ENCODE measurements at places on chromosomes 12 and 14.

DNA sequence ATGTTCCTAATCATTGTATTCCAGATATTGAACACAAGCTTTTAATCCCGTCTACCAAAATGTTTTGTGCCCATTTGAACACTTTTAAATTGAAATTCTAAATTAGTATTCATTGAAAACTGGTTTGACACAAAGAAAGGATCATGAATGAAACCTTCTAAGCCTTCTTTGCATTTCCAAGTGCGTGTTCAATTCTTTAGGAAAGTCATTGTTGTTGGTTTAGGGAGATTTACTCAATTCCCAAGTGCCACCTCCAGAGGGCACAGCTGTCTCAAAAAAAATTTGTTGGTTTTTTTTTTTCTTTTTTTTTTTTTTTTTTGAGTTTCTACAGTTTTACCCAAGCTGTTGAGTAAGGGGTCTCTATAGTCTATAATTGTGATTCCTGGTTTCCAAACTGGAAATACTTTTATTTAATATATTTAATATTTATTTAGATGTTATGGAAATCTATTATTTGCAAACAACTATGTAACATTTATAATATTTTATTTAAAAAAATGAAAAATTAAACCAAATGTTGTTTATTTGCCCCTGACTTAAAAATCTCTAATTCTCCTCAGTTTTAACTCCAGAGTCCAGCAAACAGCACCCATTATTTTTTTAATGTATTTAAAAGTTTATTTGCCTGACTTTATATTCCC lies 79.9 kb downstream of the NEDD1 start:
- DNase-seq = no peak

DNA sequence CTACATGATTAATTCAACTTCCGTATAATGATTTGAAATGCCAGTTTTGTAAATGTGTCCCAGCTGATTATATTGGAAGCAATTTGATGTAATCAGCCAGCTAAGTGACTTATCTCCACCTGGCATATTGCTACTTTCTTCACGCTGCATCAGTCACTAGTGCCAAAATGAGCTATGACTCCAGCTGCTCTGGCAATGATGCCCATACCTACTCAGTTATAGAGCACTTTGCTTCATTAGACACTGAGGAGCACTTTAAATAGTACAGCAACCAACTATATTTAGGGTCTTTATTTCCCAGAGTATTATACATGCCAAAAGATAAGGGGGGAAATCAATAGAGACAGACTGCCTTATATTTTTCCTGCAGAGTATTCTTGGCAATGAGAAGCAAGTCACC lies 67.9 kb upstream of the LIN7A start:
- no peak for DNase-seq

DNA sequence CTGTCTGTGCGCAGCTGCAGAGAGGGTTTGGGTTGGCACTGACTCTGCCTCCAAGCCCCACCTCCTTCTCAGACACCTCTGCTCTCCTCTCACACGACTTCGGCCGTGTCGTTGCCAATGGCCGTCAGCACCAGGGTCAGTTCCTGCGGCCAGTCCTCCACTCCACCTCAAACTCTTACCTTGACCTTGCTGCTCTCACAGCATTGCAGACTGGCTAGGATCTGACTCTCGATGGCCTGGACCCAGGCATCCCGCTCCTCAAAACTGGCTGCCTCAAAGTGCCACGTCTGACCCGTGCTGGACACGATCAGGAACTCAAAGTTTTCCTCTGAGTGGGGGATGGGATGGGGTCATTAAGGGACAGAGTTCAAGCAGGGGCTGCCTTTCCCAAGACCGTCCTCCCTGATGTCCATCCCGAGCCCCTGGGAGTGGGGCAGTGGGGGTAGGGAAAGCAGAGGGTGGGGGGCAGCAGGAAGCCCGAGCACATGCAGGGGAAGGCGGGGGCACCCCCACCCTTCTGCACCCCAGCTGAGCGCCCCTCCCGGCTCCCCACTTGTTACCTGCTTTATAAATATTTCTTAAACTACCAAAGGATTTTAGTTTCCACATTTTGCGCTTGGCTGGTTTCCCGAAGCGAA lies 10.7 kb downstream of the AGAP2 start:
- DNase-seq = no peak

DNA sequence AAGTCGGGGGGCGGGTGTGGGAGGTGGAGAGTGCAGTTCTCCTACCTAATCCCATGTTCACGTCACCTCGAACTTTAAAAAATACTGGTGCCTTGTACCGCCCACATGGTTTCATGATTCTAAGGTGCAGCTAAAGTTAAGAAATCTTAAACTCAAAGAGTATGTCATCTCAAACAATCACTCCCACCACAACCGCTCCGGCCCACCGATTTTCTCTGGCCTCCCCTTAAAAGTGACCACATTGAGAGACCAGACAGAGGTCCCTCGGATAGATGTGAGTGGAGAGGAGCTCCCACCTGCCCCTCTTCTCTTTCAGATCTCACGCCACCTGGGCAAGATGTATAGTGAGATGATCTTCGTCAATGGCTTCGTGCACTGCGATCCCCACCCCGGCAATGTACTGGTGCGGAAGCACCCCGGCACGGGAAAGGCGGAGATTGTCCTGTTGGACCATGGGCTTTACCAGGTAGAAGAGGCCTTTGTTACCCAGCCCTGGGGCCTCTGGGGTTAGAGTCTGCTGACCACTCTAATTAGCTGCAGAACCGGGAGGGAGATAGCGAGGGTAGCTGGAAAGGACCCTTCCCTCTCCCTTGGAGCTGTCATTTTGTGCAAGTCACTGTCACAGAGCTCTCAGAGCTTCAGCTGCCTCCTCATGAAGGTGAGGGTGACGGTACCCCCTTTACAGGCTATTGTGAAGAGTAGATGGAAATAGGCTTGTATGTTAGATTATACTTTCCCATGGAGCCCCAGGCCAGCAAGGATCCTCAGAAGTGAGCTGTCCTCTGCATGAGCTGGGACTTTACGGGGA lies 124.4 kb downstream of the ADCK1 start:
- no peak for DNase-seq

- DNase-seq = no peak
Observed at GRCh38 chr12:60201891-60202290, 606.1 kb downstream of the SLC16A7 start.

GRCh38 chr14:64705381-64706118 lies 1.3 kb downstream of the PLEKHG3 start:
- no peak for DNase-seq

DNA sequence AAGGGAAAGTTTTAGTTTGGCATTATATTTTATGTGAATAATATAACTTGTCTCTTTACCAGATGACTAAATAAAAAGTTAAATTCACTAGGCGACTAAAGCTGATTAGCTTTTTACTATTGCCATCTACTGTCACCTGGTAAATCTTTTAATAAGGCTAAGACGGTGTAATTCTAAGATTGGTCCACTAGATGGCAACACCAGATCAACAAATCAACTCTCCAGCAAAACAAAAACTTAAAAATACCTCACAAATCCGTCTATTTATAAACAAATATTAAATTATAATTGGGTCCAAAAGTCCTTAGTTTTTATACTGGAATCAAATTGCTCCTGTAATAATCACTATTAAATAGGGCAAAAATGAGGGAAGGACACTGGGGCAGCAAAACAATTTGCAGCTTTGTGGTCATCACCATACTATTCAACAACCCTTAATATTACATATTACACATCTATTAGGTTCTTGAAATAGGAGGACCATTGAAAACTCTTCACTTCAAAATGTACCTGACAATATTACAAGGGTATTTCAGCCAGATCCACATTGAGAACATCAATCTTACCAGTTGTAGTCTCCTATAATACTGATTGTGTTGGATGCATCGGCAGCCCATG lies 47.9 kb downstream of the GALC start:
- DNase-seq = no peak

GRCh38 chr12:6285532-6286306 lies 24.8 kb upstream of the PLEKHG6 start:
- no peak for DNase-seq

GRCh38 chr14:101472518-101472849 lies 88.8 kb upstream of the DIO3 start:
- no peak for DNase-seq

DNA sequence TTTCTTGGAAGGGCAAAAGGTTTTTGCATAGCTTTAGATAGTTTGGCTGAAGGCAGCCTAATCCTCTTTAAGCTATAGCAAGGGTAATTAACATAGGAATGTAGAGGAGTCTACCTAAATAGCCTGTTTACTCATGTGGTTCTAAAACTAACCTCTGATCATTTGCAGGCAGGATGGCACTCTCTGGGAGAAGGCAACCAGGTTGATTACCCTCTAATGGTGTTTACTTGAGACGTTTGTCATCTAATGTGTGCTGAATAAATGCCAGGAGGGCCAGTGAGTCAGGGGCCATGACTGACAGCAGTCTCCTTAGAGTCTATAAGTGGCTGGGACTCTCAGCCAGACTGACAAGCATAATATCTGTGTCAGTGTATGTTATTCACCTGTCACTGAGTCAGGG lies 286.4 kb downstream of the PCNX1 start:
- no peak for DNase-seq

DNA sequence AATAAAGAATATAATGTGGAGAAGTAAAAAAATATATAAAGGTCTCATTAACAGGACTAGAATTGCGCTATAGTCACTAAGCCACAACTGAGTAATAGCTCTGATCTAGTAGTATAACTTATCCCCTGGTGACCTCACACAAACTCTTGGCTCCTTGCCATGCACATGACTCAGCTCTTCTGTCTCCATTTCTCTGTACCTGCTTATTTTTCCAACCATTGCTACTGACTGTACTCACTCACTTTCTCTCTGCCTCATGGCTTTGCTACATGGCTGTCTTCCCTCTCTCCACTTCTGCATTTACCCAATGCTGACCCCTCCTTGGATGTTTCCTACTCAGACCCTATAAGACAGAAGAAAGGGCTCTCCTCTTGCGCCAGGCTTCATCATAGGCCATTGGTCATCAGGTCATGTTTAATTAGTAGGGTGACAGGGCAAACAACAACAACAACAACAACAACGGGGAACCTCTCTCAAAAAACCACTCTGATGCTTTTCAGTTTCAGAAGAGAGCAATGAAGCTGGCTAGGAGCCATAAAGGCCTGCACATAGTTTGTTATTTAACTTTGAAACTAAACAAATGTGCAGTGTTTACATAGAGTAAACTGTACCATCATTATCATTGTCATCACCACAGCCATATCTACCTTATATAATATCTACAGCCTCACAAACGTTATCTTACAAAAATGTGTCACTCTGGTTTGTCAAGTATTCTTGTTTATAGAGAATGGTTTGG lies 25.6 kb upstream of the KRAS start:
- peak; percentile 73 for DNase-seq

- no peak for DNase-seq
Observed at GRCh38 chr14:61470261-61470960, 149.0 kb downstream of the PRKCH start.

DNA sequence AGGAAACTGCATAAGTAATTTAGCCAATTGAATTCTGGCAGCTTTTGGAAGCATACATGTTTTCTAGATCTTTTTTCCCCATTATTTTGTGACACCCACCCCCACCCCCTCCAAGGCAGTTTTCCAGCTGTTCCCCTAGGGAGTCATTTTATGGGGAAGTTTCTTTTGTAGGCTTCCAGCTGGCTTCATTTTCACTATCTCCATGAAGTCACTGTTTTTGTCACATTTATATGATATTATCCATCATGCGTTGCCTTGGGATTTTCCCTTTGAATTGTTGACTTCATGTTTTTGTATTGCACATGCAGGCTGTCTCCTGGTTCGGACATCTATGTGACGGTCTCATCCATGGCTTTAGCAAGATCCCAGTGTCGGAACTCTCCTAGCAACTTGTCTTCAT lies 233.6 kb upstream of the RGS6 start:
- no peak for DNase-seq

DNA sequence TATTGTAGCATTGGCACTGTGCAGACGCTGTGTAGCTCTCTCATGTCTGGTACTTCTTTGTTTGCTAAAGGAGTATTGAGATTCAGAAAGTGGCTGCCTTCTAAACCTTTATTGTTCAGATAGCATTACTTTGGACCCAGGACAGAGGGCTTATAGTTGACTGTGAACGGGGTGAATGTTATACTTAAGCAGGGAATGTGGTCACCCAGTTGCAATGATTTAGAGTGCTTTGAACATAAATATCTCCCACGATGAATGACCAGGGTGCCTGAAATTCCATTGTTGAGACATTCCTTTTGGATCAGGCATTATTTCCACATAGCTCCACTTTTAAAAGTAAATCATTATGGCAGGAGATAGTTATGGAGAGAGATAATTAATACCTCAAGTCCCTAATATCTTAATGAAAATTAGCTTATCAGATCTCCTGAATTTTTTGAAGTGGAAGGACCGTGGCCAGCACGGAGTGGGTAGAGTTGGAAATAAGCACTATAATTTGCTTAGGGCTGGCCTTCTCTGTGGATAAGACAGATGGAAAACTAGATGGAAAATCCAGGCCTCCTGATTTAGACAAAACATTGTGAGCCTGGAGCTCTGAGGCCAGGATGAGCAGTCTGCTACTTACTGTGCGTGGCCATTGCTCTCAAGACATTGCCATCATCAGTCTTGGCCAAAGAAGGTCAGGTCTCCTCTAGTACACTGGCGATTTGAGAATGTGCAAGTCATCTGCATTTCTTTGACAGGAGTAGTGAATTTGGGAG lies 114.5 kb downstream of the ETV6 start:
- no peak for DNase-seq

GRCh38 chr12:30908076-30908721 lies 18.3 kb upstream of the TSPAN11 start:
- no peak for DNase-seq

GRCh38 chr14:76761136-76761959 lies at the start of gene VASH1:
Gene VASH1, plus strand, starts transcription at chr14:76761468. Its CDS starts 1,354 bp downstream, at chr14:76762822.
- DNase-seq = peak; percentile 42

DNA sequence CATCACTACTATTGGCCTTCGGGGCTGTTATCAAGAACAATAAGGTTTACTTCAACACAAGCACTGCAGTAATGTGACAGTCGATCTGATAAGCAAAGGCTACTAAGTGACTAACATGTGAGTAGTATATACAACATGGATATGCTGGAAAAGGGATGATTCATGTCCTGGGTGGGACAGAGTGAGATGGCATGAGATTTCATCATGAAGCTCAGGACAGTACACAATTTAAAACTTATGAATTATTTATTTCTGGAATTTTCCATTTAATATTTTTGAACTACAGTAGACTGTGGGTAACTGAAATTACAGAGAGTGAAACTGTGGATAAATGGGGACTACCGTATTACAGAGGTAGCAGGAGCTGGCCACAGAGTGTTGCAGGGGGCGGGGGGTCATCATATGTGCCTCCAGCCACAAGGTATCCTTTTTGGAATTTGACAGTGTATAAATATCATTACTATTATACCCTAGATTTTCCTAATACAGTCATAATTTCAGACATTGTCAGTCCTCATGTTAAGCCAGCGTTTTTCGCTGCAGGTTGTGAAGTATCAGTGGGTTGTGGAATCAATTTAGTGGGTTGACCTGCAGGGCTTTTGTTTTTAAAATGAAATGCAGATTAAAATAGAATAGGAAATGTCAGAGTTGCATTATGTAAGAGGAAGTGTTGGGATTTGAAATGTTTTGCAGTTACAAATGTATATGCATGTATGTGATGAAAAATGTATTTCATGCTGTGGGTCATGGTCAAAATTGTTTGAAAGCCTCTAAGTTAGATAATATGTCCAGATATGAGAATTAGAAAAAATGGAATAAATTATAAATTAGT lies 148.0 kb upstream of the NUDT4 start:
- no peak for DNase-seq

- peak; percentile 67 for DNase-seq
Observed at GRCh38 chr14:49768301-49769121, 558 bp downstream of the KLHDC2 start.

GRCh38 chr14:30518867-30519560 lies 39.9 kb upstream of the G2E3 start:
- no peak for DNase-seq

GRCh38 chr14:72419226-72419775 lies 474.6 kb downstream of the DPF3 start:
- no peak for DNase-seq

GRCh38 chr12:50708631-50709030 lies 55.3 kb upstream of the ATF1 start:
- DNase-seq = no peak

Data from stimulated activated CD4-positive, alpha-beta T cell treated with anti-CD3 and anti-CD28 coated beads, Interleukin-12 subunit alpha, Interleukin-12 subunit beta, amount 100 ng/mL, for 48 hours (primary cell).